ENCODE measurements at places on chromosomes 5 and 9.
A peak's percentile ranks its signal among the peaks of the same experiment; 100 is the strongest.

DNA sequence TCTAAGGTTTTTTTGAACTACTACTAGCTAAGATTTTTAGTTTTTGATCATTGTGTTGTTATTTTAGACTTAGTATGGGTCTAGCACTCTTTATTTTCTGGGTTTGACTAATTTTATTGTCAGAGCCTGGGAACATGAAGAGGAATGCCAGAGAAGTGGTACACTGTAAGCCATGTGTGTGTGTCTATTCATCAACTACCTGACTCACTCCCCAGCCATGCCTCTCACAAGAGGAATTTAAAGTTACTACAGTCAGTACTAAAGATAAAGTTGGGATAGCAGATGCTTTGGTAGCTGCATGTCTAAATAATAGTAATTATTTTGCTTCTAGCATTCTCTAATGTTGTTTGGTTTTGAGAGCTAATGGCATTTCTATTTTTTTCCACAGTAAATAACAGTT lies 264.8 kb downstream of the CSNK1G3 start:
- DNase-seq: no peak

GRCh38 chr5:151181818-151182523 lies 24.4 kb upstream of the ANXA6 start:
- no peak for DNase-seq

- no peak for DNase-seq
These were observed 12.4 kb downstream of the NUDT2 start for GRCh38 chr9:34341659-34342295.

- no peak for DNase-seq
These were observed 180.4 kb upstream of the S1PR3 start for GRCh38 chr9:88810826-88811225.

GRCh38 chr9:37732086-37732741 lies 21.4 kb upstream of the TRMT10B start:
- no peak for DNase-seq

DNA sequence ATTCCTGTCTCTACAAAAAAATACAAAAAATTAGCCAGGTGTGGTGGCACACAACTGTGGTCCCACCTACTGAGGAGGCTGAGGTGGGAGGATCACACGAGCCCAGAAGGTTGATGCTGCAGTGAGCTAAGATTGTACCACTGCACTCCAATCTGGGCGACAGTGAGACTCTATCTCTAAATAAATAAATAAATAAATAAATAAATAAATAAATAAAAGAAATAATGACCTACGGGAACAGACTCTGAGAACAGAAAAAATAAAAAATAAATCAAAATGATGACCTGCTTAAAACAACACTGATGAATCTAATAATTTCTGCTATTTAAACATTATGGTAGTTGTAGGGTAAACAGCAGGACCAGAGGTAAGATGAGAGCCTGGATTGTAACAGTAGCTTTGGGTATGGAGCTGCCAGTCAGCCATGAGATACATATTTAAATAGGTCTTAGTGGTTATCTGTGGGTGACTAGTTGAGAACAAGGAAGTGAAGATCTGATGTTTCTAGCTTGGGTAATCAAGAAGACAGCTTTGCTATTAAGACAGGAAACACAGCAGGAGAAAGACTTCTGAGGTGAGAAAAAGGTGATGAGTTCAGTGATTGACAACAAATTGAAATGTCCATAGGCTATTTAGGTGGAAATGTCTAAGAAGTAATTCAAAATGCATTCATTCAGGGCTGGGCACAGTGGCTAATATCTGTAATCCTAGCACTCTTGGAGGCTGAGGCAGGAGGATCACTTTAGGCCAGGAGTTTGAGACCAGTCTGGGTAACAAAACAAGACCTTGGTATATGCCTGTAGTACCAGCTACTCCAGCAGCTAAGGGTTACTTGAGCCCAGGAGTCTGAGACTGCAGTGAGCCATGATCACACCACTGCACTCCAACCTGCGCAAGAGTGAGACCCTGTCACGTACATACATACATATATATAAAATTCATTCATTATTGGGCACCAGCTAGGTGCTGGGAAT lies 11.0 kb downstream of the RNF145 start:
- DNase-seq: no peak

DNA sequence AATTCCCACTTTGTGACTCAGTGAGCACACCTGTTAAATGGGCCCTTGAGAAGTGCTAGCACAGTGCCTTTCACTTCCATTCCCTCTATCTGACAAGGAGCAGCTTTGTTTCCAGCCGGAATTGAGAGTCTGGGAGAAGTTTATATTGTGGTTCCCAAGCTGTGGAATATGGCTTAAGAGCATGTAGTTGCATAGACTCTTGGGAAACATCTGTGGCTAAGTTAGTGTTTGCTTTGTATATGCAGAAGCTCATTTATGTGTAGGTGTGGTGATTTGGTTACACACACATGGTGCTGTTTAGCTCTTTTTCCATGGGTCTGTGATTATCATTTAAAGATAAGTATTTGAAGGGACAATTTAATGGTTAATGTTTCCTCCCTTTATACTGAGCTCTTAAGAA lies 110.5 kb upstream of the HMHB1 start:
- DNase-seq: no peak

DNA sequence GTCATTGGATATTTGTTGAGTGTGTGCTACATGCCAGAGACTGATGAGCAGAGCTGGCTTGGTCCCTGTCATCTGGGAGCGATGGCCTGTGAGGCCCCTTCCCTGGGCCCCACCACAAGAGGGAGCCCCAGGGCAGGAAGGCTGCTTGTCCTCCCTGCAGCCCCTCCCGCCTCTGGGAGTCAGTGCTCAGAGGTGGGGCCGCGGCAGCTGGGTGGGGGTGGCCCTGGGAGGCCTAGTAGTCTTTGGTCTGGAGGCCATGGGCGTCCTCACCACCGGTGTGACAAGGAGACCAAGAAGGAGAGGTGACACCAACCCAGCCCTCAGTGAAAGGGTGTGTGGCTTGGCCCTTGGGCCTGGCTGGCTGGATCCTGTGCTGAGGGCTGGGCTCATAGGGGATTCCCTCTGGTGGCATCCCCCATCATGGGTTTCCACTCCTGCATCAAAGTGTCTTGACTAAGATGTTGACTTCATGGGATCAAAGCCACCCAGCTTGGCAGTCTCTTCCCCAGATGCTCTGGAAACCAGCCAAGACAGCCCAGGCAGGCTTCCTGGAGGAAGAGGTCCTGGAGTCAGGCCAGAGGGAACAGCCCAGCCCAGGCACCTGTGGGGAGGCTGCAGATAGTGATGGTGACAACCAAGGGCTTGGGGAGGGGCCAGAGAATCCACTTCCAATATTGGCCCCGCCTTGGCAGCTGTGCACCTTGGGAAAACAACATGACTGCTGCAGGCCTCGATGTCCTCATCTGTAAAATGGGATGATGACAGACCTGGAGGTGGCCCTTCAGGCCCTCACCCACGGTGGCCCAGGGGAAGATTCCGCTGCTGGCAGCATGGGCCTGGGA lies 166.7 kb downstream of the GAPVD1 start:
- DNase-seq: peak; percentile 31

DNA sequence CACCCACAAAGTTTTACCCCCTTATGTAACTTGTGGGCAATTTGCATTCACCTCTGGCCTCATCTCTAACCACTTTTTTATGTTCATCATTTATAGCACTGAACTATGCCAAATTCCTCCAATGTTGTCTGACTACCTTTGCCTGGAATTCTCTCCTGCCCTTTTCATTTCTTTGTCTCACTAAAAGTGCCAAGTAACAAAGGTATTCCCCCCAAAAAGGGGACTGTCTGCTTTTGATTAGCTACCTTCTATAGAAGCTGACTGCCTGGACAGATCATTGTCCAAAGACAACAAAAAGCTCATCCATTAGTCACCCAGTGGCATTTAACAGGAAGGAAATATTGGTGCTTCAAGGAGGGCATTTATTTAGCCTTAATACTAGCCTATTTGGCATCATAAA lies 189.9 kb upstream of the VCAN start:
- DNase-seq: no peak

GRCh38 chr9:131837316-131837715 lies 97.4 kb upstream of the RAPGEF1 start:
- DNase-seq: no peak

GRCh38 chr9:87431837-87432236 lies 65.8 kb upstream of the DAPK1 start:
- DNase-seq: no peak

- DNase-seq: no peak
These were observed 54.8 kb downstream of the FAM81B start for GRCh38 chr5:95445995-95446394.

GRCh38 chr9:70600506-70600905 lies 186.0 kb upstream of the KLF9 start:
- no peak for DNase-seq

DNA sequence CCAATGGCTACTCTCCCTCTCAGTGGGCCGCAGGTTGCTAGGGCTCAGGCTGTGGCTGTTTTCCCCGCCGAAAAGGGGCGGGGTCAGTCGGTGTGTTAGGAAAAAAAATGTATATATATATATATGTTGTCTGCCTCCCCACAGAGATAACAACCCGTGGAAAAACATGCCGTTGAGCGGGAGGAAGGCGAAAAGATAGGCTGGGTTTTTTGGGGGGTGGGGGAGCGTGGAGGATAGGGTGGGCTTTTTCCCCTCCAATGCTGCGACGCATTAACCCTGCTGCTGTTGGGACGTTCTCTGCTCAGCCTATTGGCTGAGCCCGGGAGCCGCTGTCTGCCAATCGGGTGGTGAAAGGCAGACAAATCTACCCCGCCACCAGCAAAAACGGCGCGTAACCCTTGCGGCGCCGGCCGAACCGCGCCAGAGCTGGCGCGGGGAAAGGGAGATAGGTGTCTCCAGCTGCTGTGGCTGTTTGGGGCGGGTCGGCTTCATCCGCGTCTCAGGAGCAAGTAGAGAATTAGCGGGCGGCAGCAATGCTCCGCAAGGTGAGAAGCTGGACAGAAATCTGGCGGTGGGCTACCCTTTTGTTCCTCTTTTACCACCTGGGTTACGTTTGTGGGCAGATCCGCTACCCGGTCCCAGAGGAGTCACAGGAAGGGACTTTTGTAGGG lies at the start of gene PCDHGC4:
Gene PCDHGC4 (plus strand): TSS at position 390 of the 671 bp plus-strand sequence. CDS start 144 bp downstream, at position 534.
- no peak for DNase-seq

DNA sequence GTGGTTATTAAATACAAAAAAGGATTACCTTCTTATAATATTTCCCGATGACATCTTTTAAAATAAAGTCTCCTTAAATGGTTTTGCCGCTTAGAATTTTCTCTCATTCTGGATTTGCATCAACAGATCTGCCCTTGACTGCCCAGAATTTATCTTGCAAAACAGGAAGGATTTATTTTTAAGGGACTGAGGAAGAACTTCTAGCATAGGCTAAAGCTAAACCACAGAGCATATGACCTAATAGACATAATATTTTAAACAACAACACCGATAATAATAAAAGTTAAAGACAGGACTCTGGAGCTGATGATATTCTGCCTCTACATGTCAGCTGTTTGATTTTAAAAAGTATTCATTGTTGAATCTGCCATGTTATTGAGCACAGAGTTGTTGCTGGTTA lies 145.3 kb upstream of the ADCY2 start:
- no peak for DNase-seq

DNA sequence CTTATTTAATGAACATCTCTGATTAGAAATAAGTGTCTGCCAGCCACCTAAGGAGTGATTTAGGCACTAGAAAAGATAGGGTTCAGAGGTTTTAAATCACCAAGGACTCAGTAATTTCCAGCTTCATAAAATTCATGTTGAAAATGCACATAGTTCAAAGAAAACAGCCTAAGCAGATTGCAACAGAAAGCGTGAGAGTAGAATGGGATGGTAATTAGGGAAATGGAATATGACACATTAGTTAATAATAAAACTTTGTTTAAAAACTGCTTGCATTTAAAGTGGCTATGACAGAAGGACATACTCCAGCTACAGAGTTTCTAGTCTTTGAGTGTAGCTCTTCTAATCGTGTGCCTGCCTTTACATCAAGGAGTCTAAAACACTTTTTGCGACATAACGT lies 490.8 kb downstream of the TLE4 start:
- no peak for DNase-seq

DNA sequence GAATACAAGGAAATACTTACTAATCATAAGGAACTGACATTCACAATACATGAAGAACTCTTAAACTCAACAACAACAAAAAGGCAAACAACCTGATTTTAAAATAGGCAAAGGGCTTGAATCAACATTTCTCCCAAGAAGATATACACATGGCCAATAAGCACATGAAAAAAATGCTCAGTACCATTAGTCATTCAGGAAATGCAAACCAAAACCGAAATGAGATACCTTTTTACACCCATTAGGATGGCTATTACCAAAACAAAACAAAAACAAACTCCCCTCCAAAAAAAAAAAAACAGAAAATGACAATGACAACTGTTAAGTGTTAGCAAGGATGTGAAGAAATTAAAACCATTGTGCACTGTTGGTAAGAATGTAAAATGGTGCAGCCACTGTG lies 104.1 kb upstream of the ZNF462 start:
- no peak for DNase-seq

DNA sequence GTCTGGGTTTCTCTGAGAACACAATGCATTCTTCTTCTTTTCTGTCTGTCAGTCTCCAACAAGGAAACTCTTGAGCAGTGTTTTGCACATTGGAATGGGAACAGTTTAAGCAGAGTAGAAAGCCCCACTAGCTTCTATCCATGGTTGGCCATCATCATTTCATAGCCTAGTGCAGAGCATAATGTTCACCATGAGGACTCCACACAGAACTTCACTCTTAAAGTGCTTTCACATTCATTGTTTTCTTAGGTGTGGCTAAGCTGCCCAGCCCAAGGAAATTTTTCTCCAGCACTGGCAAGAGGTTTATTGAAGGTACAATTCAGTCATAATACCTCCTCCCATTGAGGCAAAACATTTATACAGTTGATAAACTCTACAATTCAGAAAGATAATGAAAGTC lies 503.0 kb upstream of the CD180 start:
- no peak for DNase-seq

DNA sequence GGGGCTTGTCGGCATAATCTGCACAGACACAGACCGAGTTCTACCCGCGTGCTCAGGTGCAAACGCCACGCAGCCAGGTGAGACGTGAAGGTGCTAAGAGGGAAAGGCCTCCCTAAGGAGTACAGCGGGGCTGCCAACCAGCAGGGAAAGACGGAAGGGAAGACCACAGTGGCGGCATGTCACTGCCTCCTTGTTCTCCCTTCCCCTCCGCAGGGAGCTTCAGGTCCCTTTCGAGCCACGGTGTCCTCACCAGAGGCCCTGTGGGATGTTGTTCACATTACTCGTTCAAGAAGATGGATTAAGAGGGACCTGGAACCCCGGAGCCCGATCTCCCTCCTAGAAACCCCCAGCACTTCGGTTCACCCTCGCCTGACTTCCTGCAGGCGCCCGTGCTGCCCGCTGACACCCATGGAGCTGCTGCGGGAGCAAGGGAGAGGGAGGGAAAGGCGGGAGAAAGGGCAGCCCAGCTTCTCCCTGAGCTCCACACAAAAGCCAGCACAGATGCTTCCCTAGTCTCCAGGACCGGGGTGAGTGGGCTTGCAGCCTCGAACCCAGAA lies 686 bp downstream of the BRD9 start:
- no peak for DNase-seq

DNA sequence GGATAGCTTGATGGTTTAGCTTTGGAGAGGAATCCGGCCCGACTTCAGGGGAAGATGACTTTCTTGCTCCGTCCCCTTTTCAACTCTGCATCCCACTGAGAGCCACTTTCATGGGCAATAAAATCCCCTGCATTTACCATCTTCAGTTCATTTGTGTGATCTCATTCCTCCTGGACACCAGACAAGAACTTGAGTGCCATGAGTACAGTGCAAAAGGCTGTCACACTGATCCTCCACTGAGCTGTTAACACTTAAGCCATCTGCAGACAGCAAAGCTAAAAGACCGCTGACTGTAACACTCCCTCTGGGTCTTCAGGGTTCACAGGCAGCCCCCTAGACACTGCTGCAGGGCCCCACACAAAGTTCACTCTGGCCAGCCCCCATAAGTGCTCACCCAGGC lies 48.3 kb upstream of the TCERG1 start:
- DNase-seq: no peak

- DNase-seq: no peak
These were observed 413 bp upstream of the AUH start for GRCh38 chr9:91362051-91362611.

Measured in stimulated activated CD4-positive, alpha-beta T cell treated with anti-CD3 and anti-CD28 coated beads, Interleukin-1b, Interleukin-23, amount 100 ng/mL, for 48 hours (primary cell).